Type B pancreatic cell (in vitro differentiated cells): ENCODE measurements at places on chromosomes 12 and 14.

DNA sequence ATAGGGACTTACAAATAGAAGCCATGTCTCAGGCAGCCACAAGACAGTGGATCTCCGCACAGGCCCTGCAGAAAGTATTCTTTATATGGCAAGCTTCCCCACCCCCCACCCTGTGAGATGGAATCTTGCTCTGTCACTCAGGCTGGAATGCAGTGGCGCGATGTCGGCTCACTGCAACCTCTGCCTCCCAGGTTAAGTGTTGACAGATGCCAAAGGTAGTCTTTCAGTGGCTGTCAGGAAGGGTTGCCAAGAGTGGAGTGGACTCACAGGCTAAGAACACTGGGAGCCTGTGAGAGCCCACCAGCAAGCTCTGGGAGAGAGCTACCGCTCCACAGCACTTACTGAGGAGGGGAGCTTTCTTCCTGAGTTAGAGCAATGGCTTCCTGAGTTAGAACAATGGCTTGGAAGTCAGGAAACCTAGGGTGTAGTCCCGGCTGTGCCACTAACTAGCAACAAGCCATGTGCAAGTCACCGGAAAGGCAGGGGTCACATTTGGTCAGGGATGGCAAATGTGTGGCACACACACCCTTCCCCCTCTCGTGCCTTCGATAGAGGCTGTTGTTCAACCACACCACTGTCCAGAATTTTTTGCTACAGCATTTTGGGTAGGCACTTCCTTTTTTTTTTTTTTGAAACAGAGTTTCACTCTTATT, 2.6 kb downstream of the RNASE1 start:
- DNase-seq, result no peak

DNA sequence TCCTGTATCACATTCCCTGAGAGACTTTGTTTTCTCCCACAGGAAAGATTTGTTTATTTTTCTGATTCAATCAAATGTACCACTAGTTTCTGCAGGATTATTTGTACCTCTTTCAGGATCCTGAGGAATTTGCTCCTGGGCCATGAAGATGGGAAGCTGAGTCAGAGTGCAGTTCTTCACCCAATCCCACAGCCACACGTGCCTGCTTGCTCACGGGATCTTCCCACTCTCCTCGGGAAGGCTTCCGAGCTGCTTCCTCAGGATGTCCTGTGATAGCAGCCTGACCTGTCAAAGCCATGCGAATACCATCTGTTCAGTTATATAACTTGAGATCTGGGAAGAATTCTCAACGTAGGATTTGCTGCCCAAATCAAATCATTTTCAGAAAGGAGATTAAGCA, 41.8 kb upstream of the HIF1A start:
- DNase-seq, result no peak

- no peak for DNase-seq
Observed at GRCh38 chr12:15600223-15600935, 188.8 kb downstream of the EPS8 start.

GRCh38 chr12:127126260-127126628, 1140.7 kb upstream of the TMEM132C start:
- DNase-seq, result no peak

GRCh38 chr12:124115496-124115895, 142.5 kb downstream of the ZNF664 start:
- DNase-seq, result no peak
